ENCODE measurements at places on chromosomes 5 and 9.

DNA sequence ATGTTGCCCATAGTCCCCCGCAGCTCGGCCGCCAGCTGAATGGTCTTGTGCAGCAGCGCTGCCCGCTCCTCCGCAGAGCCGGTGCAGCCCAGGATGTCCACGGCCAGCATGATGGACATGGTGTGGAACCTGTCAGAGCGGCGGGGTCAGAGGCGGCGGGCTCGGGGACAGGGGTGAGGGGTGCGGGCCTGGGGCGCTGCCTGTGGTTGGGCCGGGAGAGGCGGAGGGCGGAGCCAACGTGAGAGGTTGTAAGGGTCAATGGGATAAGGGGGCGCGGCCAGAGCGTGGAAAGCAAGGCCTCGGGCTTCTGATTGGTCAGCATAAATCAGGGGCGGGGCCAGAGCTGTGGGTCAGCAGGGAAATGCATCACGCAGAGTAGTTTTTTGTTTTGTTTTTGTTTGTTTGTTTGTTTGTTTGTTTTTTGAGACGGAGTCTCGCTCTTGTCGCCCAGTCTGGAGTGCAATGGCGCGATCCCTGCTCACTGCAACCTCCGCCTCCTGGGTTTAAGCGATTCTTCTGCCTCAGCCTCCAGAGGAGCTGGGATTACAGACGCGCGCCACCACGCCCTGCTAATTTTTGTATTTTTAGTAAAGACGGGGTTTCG lies 6.8 kb upstream of the TOR2A start:
- no peak for DNase-seq

DNA sequence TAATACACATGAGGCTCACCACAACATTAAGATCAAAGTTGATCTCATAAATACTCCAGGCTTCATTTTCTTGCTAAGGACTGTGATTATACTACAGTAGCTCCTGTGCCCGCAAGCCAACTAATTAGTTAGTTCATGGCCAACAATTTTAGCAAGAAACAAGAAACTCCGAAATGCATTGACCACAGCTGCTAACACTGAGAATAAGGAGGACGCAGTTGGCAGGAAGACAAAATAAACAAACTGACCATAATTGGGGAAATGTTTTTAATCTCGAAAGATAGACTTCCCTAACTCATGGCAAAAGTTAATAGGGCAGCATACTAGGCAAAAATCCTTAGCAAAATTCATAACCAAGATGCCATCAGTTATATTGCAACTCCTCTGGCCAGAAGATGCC lies 115.5 kb upstream of the SPEF2 start:
- no peak for DNase-seq

DNA sequence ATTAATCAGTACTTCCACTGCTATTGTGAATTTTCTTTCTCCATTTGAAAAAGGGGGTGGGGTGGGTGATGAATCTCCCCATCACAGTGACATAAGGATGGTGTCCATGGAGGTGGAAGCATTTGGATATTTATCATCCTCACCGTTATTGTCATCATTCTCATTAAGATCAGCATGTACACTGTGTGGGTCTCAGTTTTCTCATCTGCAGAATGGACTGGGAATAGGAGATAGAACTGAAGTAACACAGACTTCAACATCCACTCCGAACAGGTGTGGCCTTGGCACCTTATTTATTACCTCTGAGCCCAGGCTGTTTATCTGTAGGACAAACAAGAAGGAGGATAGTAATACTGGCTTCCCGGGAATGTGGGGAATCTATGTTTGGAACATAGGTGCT lies 165.9 kb downstream of the PAPPA start:
- DNase-seq = no peak

GRCh38 chr9:94851467-94851866 lies 125.0 kb downstream of the AOPEP start:
- no peak for DNase-seq

GRCh38 chr9:86122311-86122710 lies 23.0 kb upstream of the GOLM1 start:
- no peak for DNase-seq

DNA sequence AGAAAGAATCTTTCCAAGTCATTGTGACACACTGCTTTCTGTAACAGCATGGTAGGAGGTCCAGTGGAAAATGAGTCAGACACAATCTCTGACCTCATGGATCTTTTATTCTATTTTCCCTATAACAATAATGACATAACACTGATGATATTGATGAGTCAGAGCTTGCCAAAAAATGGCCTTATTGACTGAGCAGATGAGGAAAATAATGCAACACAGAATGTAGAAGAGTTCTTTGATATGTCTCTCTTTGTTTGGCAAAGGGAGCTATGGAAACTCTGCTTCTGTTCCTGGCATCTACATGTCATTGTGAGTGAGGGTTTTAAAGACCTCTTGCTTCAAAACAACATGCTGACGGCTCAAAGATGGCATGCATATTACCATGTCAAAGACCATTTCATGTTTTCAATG lies 443.1 kb upstream of the ZNF608 start:
- no peak for DNase-seq

DNA sequence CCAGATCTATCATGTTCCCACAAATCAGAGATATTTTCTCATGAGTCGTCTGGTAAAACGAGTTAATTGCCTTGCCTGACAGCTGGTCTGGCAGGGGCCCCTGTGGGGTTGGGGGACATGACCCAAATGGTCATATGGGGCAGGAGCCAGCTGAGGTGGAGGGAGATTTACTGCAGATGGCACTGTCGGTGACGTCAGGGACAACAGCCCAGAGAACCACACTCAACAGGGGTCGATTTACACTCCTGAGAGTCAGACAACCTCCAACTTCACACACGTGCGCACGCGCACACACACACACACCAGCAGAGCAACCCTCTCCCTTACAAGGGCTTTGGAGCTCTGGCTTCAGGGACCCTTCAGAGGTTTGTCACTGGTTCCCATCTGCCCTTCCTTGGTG lies 23.4 kb upstream of the GABRP start:
- no peak for DNase-seq

DNA sequence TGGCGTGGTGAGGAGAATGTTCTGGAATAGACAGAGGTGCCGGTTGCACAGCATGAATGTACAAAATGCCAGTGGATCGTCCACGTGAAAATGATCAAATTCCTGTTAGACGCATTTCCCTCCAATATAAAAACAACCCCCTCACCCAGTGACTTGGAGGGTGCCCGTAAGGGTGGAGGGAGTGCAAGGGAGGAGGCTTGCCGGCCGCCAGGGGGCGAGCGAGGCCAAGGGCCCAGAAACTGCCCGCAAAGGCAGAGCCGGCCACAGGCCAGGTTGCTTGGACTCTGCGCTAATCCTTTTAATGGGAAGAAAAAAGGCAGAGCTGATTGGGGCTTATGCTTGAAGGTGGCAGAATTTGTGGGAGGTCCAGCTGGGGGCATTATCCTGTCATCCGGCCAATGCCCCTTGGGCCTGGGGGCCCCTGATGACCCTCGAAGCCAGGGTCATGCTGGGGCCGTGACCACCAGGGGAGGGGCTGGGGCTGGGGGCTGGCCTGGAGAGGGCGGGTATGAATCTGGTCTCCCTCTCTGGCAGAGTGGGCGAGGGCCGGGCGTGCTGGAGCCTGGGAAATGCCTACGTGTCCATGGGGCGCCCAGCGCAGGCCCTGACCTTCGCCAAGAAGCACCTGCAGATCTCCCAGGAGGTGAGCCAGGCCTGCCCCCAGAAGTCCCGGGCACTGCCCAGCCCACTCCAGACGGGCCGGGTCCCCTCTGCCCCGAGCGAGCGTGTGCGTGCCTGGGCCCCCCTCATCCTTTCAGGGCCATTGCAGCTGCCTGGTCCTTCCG lies 12.0 kb downstream of the GPSM1 start:
- peak; percentile 57 for DNase-seq

GRCh38 chr5:75720882-75721281 lies 3.6 kb upstream of the POC5 start:
- DNase-seq = no peak

DNA sequence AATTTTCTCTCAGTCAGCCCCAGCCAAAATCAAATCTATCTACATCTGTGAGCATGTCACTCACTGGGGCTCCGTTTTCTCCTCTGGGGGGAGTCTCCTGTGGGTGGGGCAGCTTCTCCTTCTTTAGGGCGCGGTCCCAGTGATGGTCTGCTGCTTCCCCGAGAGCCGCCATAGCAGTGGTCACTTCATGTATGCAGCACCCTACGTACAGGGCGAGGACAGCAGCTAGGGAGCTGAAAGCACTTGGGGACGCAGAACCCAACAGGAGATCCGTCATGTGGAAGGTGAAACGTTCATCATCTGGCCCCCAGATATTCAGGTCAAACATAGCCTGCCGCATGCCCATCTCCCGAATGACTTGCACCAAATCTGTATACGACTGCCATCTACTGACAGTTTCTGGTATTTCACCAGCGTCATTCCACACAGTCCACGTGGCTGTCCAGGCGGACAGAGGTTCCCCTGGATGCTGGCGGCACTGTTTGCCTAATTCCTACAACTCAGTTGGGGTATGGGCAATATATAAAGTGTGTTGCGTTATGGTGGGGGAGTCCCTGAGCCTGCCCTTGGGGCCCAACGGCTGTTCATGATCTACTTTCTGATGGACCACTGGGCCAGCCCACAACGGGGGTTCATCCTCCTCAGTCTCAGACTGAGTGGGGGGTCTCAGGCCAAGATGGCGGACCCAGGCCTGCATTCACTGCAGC lies 795.0 kb downstream of the EFNA5 start:
- no peak for DNase-seq

- no peak for DNase-seq
Measured at GRCh38 chr5:113202746-113203716, 226.4 kb downstream of the DCP2 start.

DNA sequence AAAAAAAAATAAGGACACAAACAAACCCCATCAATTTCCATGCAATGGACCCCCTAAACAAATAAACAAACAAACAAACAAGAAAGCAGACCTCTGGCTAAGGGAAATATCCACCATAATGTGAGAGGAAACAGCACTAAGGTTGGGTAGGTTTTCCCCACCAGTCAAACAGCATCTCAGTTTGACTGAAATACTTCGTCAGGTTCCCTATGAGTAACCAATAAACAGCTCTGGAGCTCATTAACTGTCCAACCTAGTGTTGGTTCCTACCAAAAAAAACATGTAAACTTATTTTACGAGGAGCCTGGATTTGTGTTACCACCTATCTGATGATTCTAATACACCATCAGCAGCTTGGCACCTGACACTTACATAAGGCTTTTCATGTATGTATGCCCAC lies 198.5 kb upstream of the TARS1 start:
- DNase-seq = no peak

GRCh38 chr5:57470339-57470738 lies 12.3 kb downstream of the ACTBL2 start:
- no peak for DNase-seq

GRCh38 chr5:153551537-153552079 lies 61.1 kb downstream of the GRIA1 start:
- DNase-seq = peak; percentile 87

DNA sequence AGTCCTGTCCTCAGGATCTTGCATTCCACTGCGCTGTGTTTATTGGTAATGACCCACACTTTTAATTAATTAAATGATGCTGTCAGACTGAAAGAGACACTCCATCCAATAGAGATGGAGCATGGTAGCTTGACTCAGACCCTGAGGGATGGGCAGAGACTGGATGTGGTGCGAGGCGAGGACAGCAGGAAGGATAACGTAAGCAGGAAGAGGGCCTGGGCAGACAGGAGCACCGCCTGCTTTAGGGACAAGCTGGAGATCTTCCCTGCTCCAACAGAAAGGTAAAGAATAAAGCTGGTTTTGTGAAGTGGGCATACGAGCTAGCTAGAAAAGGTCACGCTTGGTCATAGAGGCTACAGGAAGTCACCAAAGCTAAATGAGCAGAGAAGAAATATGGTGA lies 3.6 kb upstream of the DOCK8 start:
- DNase-seq = no peak

- DNase-seq = no peak
Measured at GRCh38 chr5:93874491-93874890, 133.1 kb upstream of the POU5F2 start.

GRCh38 chr5:97836816-97837215 lies 653.8 kb upstream of the RIOK2 start:
- DNase-seq = no peak

- no peak for DNase-seq
Measured at GRCh38 chr9:136726118-136726517, 13.7 kb downstream of the DIPK1B start.

DNA sequence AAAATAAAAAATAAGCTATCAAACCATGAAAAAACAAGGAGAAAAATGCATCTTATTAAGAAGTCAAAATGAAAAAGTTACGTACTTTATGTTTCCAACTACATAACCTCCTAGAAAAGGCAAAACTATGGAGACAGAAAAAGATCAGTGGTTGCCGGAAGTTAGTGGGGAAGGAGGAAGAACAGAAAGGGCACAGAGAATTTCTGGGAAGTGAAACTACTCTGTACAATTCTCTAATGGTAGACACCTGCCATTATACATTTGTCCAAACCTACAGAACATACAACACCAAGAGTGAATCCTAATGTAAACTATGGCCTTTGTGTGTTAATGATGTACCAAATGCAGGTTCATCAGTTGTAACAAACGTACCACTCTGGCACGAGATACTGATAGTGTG lies 25.3 kb downstream of the SMU1 start:
- DNase-seq = no peak

DNA sequence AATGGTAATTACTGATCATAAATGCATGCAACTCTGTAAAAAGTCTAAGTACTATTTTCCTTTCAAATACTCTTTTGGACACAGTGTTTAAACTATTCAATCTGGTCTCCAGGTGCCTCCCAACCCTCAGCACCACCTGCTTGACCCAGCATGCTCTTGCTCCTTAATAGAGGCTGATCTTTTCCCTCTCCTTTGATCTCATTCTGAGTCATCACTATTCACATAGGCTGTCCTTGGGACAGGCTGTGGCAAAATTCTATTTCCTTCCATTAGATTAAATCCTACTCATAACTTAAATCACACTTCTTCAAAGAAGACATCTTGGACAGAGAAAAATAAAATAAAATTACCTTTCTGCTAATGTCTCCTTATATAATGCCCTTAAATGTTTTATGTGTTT lies 199.4 kb upstream of the ST8SIA4 start:
- DNase-seq = no peak

- no peak for DNase-seq
Measured at GRCh38 chr5:68049053-68049713, 166.4 kb upstream of the PIK3R1 start.

GRCh38 chr5:42992088-42992879 lies 47.8 kb downstream of the ANXA2R start:
- peak; percentile 61 for DNase-seq

DNA sequence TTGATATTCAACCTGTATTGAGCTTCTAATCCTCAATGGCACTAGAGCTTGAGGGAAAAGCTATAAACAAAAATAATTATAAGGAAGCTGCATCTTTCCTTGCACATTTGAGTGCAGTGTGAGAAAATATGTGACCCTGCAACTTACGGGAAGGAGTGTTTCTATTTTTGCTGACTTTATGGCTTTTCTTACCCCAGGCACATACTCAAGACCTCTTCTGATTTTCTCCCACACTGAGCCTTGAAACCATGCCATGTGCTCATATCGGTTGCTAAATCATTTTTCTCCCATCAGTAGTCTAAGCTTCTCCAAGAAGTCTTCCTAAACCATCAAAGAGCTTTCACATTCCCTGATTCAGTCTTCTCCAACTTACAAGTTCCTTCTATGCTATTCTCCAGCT lies 91.5 kb downstream of the CDH6 start:
- DNase-seq = no peak

Measured in SW 1271 (cell line).